NCI-H526 (cell line): ENCODE measurements at places on chromosomes 6 and 20.

- no peak for DNase-seq
Observed at GRCh38 chr20:33070111-33071053, 9.1 kb upstream of the BPIFB4 start.

- DNase-seq = no peak
Observed at GRCh38 chr6:106214531-106214930, 111.0 kb downstream of the ATG5 start.

- DNase-seq = no peak
Observed at GRCh38 chr6:34018026-34018425, 127.9 kb downstream of the GRM4 start.

- DNase-seq = no peak
Observed at GRCh38 chr6:131828080-131828479, 20.3 kb downstream of the ENPP1 start.

- DNase-seq = no peak
Observed at GRCh38 chr6:35562060-35562459, 49.4 kb upstream of the TULP1 start.

GRCh38 chr6:127765949-127766348 lies 134.9 kb downstream of the THEMIS start:
- DNase-seq = no peak

- DNase-seq = no peak
Observed at GRCh38 chr6:27759930-27760329, 152.3 kb downstream of the OR2B2 start.

DNA sequence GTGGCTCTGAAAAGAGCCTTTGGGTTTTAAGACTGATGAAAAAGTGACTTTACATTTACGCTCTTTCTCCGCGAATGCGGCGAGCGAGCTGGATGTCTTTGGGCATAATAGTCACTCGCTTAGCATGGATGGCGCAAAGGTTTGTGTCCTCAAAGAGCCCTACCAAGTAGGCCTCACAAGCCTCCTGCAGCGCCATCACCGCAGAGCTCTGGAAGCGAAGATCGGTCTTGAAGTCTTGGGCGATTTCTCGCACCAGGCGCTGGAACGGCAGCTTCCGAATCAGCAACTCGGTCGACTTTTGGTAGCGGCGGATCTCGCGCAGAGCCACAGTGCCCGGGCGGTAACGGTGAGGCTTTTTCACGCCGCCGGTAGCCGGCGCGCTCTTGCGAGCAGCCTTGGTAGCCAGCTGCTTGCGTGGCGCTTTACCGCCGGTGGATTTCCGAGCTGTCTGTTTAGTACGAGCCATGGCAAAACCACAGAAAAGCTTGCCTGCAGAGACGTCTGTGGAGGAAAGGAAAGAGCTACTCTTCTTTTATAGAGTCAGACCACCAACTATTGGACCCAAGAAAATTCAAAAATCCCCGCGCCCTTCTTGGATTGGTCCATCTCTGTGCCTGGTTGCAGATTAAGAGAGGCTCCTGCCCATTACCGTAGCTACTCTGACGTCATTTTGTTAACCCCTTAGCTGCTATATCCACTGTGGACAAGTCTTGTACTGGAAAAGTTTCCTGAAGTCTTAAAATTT lies 55.5 kb upstream of the HFE start:
- peak; percentile 98 for DNase-seq

GRCh38 chr20:43939762-43940121 lies 25.1 kb downstream of the TOX2 start:
- no peak for DNase-seq

DNA sequence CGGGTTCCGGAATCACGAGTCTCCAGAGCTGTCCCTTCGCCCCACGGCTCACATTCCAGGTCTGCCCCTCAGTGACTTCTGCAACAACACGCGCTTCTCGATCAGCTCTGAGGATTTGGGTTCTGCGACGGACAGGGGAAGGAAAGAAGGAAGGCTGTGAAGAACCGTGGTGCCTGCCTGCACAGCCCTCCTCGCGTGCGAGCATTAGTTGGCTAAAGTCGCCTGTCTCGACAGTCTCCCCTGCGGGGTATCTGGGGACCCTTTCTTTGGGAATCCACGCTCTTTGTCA lies 23.1 kb downstream of the VPS52 start:
- peak; percentile 76 for DNase-seq

GRCh38 chr6:116971959-116972358 lies 94.9 kb downstream of the RFX6 start:
- peak; percentile 71 for DNase-seq

- no peak for DNase-seq
Observed at GRCh38 chr6:110255211-110255750, 75.1 kb downstream of the CDC40 start.

- DNase-seq = no peak
Observed at GRCh38 chr6:137683916-137684315, 183.1 kb upstream of the TNFAIP3 start.

DNA sequence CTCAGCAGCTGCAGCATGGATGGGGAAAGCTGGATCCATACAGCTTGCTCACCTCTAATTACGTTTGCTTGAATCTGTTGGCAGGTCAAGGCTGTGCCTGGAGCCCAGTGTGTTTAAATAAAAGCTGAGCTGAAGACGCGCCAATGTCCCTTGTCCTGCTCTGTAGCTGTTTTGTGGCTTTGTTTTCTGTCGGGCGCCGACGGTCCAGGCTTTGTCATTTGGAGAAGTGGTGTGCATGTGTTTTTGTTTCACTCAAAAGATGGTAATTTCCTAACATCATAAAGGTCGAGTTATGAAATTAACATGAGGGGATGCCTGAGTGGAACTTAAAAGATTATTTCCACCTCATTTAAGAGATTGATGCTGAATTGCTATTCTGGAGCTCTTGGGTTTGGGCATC lies 107.6 kb downstream of the SLC24A3 start:
- no peak for DNase-seq

DNA sequence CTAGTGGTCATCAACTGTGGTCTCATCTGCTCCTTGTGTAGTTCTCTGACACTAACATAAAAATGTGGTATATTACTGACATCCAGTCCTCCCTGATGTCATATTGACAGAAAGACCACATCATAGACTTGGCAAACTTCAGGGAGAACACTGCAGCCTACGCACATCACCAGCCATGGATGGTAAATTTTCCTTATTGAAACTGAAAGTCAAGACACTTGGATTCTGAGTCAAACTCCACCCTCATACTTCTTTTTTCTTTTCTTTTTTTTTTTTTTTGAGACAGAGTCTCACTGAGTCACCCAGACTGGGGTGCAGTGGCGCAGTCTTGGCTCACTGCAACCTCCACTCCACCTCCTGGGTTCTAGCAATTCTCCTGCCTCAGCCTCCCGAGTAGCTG lies 25.4 kb downstream of the NDRG3 start:
- DNase-seq = no peak

DNA sequence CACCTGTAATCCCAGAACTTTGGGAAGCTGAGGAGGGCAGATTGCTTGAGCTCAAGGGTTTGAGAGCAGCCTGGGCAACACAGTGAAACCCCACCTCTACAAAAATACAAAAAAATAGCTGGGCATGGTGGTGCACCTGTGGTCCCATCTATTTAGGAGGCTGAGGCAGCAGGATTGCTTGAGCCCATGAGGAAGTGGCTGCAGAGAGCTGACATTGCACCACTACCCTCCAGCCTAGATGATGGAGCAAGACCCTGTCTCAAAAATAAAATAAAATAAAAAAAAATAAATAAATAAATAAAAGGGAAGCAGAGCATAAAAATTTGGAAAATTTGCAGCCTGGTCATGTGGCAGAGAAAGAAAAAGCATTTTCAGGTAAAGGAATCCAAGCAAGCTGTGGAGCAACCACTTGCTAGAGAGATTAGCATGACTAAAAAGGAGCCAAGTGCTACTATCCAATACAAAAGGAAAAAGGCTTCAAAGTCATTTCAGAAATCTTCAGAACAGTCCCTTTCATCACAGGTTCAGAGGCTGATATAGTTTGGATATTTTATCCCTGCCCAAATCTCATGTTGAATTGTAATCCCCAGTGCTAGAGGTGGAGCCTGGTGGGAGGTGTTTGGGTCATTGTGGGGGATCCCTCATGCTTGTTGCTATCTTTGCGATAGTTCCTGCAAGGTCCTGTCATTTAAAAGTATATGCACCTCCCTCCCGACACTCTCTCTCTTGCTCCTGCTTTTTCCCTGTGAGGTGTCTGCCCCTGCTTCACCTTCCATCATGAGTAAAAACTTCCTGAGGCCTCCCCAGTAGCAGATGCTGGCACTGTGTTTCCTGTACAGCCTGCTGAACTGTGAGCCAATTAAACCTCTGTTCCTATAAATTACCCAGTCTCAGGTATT lies 11.2 kb upstream of the TTK start:
- no peak for DNase-seq

DNA sequence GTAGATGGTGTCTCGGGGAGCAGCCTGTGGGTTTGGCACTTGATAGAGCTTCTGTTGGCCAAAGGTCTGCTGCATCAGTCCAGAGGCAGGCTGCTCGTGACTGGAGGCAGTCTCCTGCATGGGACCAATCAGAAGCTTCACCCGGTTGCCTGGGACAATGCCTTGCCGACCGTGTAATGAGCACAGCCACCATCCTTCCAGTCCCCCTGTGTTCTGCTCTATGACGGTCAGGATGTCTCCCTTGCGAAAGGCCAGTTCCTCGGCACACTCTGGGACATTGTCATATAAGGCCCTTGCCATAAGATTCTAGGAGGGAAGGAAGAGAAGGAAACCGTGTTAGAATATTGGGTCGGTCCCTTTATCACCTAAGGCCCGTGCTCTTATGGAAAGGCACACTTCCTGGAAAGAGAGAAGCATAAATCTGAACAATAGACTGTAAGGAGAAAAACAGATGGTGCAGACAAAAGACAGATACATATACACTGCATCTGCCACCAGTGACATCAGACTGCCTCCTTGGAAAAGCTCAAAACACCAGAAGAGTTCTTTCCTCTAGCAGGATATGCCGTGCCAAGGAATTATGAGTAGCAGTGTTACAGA lies 18.9 kb downstream of the NEDD9 start:
- no peak for DNase-seq

DNA sequence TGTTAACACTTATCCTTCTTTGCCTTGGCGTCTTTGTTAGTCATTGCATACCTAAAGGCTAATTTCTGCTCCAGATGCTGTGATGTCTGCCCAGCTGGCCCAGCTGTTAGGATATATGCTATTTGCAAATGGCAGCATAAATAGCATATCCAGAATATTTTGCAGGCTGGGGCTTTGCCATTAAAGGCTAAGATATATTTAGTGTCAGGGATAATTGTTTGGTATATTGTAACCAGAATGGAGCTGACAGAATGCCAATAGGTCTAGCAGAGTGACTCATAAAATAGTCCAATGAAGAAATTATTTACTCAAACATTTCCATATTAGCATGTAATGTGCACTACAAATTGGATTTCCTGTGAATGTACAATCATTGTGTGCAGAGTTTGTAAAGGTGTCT lies 584.1 kb upstream of the FLRT3 start:
- DNase-seq = no peak

GRCh38 chr6:90402831-90403192 lies 106.2 kb upstream of the BACH2 start:
- no peak for DNase-seq

DNA sequence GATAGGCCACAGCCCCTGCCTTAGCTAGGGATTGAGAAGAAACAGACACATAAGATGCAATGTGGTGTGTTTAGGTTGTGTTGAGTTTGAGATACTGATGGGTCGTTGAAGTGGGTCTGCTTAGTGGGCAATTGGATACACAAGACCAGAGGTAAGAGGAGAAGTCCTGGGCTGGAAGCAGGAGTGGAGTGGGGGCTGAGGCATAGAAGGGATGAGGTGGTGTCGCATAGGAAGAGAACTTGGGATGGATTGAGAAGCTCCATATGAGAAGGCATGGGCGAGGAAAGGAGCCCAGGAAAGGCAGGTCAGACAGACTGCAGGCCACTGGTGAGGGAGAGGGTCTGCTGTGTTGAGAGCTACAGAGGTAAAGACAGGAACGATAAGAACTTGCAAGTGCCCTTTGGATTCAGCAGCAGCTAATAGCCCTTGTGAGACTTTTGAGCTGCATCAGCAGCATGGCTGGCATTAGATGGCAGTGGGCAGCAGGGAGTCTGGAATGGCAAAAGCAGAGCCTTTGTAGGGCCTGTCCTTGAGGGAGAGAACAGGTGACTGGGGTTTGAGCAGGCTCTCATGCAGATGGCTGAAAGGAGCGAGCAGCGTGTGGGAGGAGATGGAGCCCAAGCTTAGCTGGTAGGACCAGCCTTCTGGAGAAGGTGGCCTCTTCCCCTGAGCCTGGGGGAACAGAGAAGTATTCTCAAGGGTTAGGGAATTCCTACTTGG lies 33.2 kb downstream of the PLCG1 start:
- no peak for DNase-seq

GRCh38 chr20:14785065-14785743 lies 447.8 kb upstream of the FLRT3 start:
- no peak for DNase-seq

DNA sequence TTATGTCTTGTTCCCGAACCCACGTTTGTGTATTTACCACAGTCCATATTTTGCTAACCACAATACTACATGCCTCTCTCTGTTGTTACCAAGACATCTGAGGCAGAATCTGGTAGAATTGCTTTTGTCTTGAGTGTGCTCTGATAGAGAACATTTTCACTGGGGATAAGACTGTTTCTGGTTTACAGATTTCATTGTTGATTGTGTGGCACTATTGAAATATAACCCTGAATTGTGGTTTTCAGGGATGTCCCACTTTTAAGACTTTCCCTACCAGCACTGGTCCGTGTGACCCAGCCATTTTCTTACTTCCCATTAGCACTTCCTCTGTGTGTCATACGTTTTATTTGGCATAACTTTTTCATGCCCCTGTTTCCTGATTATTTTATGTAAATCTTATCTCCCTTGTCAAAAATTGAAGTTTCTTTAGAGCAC lies 12.2 kb downstream of the NCOA7 start:
- DNase-seq = no peak

- no peak for DNase-seq
Observed at GRCh38 chr6:28567506-28567905, 41.8 kb downstream of the GPX5 start.

GRCh38 chr6:159541296-159541695 lies 151.7 kb downstream of the SOD2 start:
- DNase-seq = no peak

DNA sequence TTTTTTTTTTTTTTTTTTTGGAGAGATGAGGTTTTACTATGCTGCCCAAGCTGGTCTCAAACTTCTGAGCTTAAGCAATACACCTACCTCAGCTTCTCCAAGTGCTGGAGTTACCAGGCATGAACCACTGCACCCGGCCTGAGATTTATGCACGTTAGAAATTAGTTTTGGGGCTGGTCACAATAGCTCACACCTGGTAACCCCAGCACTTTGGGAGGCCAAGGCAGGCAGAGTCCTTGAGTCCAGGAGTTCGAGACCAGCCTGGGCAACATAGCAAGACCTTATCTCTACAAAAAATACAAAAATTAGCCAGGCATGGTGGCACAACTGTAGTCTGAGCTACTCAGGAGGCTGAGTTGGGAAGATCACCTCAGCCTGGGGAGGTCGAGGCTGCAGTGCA lies 51.9 kb downstream of the CD24 start:
- DNase-seq = no peak

- no peak for DNase-seq
Observed at GRCh38 chr6:23228439-23229024, 659.2 kb downstream of the HDGFL1 start.

- DNase-seq = no peak
Observed at GRCh38 chr6:162750776-162751175, 23.0 kb downstream of the PACRG start.

GRCh38 chr6:28943223-28943556 lies 19.4 kb upstream of the TRIM27 start:
- no peak for DNase-seq
